ENCODE measurements at places on chromosomes 1 and 21. TPM values are rescaled to one million over a fixed set of nuclear protein-coding genes. Genes with fewer than 3 reads are reported as not detected.

DNA sequence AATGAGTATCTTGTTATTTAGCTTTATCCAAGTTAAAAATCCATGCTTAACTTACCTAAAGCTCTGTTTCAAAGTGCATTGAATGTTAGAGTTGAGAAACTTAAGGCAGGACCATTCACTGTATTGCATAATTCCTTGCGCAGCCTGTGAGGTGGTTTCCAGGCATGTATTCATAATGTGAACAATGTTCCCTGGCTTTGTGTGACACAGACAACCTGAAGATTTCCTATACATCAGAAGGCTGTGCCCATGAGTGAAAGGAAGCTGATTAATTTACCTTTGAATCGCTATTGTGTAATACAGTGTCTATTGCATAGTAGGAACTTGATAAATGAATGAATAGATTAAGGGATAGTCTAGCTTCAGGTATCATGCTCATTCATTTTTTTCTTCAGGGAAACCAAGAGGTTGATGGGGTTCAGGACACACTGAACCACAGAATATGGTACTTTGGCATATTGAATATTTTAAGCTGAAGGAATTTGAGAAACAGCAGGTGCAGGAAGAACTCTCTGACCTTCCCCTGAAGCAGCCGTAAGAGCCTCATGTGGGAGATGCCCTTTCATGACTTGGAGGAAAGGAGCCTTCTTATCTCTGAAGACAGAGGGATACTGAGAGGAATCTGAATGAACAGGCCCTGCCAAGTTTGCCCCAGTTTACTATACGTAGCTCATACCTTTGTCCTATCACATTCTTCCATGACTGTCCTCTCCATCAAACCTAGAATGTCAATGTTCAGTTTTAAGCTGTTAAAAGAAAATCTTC, 88.6 kb upstream of the GNG12 start:
- H3K36me3 ChIP-seq, result no peaks in the 10 kb centered on the region
- no peaks in the 10 kb centered on the region for H3K27me3 ChIP-seq
- DNase-seq, result no peak
- H3K4me3 ChIP-seq, result no peak overlapping the region
- H3K27ac ChIP-seq, result no peak overlapping the region

PM20D1 gene
- 26.2 TPM for total RNA-seq

IRF2BP2 gene
- total RNA-seq, result 47.0 TPM

GRCh38 chr1:114043054-114043453, 63.8 kb downstream of the OLFML3 start:
- H3K4me1 ChIP-seq, result no peaks in the 10 kb centered on the region
- H3K36me3 ChIP-seq, result no peaks in the 10 kb centered on the region
- H3K4me3 ChIP-seq, result no peak overlapping the region
- H3K27ac ChIP-seq, result no peak overlapping the region
- no peak for DNase-seq

- no peak overlapping the region for H3K27ac ChIP-seq
- H3K4me1 ChIP-seq, result no peaks in the 10 kb centered on the region
- no peak for DNase-seq
- H3K27me3 ChIP-seq, result no peaks in the 10 kb centered on the region
- H3K36me3 ChIP-seq, result no peaks in the 10 kb centered on the region
- no peak overlapping the region for H3K4me3 ChIP-seq
These were observed 133.8 kb upstream of the F3 start for GRCh38 chr1:94675373-94675772.
